ENCODE measurements at places on chromosomes 2 and 18.

GRCh38 chr2:28958689-28959088 lies 22.4 kb upstream of the TOGARAM2 start:
- peak; percentile 43 for DNase-seq

- no peak for DNase-seq
Measured at GRCh38 chr18:11051462-11051861, 97.9 kb downstream of the PIEZO2 start.

DNA sequence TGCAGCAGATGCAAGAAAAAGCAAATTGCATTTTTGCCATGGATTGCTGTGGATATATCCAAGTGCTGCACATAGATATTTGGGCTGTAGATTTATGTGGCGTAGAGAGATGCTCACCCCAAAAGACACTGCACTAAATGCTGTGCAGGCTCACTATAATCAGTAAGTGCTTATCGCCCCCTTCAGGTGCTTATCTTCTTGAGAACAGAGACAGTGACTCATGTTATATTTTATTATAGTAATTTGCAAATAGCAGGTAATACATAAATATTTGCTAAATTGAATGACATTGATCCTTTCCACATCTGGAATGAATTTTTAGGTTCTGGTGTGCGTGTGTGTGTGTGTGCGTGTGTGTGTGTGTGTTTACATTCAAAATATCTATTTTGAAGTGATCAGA lies 36.8 kb upstream of the PLEKHM3 start:
- no peak for DNase-seq

DNA sequence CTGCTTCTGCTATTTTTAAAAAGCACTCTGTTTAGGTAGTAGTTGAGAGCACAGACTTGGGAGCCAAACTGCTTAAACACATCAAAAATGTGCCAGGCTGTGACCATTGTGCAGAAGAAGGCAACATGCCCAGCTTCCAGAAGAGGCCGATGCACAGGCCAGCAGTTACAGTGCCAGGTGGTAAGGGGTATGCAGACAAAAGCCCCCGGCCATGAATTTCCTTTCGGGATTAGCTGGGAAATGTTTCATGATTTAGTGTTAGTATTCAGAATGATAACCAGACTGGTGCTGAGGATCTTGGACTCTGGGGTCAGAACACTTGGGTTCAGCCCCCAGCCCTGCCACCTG lies 40.0 kb upstream of the ATG16L1 start:
- no peak for DNase-seq

DNA sequence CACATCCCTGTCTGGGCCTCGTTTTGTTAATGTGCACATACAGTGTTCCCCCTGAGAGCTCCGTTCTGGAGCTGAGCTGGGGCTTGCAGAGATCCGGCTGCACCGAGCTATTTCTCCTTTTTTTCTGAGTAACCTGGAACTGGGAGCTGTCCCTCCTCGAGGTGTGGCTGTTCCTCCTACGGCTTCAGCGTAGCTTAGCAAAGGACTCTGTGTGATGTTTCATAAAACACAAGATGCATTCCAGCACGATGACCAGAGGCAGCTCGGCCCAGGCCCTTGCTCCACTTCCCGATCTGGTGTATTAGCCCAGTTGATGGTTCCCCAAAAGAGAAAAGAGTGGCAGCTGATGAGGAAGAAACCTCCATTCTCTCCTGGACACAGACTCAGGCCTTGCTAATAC lies 103.0 kb downstream of the FAM210A start:
- DNase-seq = no peak

DNA sequence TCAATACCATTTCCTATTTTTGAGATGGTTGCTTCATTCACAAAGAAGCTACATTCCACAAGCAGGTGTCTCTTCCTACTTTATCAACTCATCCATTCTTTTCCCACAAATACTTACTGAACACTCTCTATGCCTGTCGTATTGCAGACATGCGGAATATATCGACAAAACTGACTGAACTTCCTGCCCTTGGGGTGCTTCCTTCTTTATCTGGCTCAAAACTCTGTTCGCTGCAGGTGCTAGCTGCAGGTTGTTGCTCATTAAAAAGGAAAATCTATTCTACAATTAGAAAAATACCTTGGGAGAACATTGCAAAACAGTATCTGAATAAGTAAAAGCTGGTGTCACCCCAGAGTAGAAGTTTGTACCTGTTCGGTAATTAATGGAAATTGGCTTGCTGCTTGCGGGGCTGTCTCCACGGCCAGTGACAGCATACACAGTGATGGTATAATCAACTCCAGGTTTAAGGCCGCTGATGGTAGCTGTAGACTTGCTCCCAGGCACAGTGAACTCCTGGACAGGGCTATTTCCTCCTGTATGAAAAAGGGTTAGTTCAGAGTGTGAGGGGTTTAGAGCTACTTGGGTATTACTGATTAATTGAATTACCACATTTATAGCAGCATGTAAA lies 52.1 kb downstream of the FN1 start:
- DNase-seq = no peak

GRCh38 chr2:4047961-4048891 lies 344.9 kb downstream of the DCDC2C start:
- DNase-seq = no peak

Measured in HS-5 (cell line).